Mesothelial cell of epicardium (in vitro differentiated cells): ENCODE measurements at places on chromosomes 1 and 21.

DNA sequence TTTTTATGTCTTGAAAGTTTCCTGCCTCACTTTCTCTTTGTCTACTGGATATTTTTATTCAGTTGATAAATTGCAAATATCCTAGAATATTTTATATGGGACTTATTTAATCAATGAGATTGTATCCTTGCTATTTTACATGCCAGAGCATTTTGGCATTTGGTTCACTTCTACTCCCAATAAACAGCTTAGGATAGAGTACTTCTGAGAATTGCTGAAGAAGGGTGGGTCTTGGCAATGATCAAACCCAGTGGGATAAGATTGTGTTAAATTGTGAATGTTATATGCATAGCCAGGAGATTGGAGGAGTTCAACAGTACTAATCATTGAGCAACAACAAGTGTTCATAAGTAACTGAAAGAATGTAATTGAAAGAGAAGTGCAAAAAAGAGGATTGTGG, 60.1 kb downstream of the SDCCAG8 start:
- DNase-seq, result no peak

- no peak for DNase-seq
Observed at GRCh38 chr1:5779608-5780323, 212.5 kb downstream of the NPHP4 start.

DNA sequence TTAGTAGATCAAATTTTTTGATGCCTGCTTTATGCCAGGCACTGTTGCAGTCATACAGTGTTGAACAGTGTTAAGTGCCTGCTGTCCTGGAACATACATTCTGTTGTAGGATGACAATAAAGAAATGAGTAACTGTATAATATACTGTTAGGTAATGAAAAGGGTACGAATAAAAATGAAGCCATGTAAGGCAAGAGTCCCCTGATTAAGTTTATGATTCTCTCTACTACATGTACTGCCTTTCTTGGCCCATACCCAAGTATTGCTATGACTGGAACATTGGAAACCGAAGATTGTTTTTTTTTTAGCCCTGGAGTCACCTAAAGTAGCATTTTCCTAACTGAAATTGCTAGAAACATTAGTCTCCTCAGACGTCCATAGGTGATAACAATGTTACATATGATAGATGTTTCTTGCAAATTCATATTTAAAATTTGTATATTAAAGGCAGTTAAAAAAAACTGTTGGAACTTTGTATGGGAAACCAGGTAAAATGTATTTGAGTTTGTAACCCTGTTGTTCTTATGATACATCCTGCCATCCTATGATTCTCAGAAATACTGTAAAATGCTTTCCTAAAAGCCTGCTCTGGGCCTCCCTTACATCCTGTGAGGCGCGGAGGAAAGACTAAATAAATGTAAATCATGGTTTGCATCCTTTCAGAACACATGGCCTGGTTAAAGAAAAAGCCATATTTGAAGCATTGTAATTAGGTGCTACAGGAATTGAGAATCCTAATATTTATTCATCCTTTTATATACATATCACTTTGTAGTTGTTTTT, 5.8 kb downstream of the ATP5PB start:
- DNase-seq, result no peak

DNA sequence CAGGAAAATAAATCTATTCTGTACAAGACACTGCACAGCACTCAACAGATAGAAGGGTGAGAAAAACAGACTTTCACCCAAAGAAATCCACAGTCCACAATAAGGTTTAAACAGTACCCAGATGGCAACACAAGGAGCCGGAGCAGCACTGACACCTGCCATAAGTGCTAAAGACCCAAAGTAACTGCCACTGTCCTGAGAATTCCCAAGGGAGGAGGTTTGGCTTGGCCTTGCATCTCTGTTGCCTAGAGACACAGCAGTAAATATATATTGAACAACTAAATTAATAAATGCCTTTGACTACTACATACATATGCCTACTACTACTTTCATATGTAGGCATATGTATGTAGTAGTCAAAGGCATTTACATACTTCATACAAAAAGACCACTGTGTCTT, 68.0 kb downstream of the VAV3 start:
- DNase-seq, result no peak

DNA sequence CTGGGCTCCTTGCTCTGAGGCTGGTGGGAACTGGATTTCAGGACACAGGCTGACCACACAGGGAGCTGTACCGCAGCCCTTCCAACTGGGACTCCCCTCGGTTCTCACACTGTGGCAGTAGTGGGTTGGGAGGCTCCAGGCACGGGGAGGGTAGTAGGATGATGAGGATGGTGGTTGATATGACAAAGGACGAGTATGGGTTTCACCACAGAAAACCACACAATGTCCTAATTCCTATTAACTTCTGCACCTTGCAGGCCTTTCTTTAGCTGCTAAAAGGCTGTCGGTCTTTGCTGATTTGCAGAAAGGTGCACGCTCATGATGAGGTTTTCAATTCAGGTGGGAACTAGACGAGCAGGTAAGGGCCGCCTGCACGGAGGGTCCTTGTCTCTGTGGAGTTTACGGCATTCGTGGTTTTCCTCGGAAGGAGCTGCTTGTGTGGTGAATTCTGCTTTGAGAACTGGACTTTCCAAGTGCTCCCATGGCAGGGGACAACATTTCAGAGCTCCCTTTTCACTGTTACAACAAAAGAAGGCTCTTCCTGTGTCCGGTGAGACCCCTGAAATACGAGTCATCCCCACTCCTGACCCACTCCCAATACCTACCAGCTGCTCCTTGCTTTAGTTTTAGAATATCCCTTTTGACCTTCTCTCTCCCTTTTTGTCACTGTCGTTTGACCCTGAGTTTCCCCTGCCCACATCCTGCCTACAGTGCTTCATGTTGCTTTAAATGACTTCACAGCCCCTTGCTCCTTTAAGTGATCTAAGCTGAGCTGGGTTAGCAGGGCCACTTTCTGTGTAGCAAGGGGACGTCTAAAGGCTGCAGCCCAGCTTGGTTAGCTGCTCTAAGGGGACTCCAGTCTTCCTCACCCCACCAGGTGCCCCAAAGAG, 125.1 kb downstream of the MRPS6 start:
- no peak for DNase-seq
